ENCODE measurements at places on chromosomes 11 and 22.
A peak's percentile ranks its signal among the peaks of the same experiment; 100 is the strongest.

DNA sequence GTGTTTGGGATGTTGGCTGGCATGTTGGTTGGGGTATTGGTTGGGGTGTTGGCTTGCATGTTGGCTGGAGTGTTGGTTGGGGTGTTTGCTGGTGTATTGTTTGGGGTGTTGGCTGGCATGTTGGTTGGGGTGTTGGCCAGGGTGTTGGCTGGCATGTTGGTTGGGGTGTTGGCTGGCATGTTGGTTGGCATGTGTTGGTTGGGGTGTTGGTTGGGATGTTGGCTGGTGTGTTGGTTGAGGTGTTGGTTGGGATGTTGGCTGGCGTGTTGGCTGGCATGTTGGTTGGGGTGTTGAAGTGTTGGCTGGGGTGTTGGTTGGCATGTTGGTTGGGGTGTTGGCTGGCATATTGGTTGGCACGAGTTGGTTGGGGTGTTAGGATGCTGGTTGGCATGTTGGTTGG lies 24.5 kb downstream of the OTUB1 start:
- DNase-seq: no peak

DNA sequence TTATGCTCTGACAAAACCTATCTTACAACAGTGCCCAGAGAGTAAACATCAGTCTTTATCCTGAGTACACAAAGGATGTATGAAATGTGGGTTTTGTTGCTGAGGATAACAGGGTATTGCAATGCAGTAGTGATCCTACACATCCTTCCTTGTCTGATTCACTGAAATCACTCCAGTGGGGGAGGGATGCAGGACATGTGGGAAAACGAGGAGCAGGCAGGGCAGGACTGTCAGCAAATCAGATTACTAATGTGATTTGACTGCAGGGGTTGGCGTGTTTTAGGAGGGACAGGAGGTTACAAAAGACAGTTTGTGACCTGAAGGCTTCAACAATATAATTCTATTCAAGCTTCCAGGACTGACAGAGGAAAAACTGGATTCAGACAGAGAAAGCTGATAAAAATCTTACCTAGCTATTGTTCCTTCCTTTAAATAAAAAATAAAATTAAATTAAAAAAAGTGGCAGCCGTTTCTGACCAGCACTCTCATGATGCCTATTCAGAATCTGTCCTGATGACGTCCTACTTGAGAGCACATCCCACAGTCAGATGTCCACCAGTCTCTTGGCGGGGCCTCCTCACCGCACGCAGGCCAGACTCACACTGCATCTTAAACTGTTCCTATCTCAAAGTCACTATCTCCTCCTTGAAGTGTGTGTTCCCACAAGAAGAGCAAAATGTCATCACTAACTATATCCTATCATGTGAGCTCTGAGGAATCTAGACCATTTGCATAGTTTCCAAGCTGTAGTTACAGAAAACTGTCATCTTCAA lies 50.6 kb upstream of the MN1 start:
- DNase-seq: no peak

GRCh38 chr11:128961645-128962044 lies 19.0 kb upstream of the TP53AIP1 start:
- no peak for DNase-seq

DNA sequence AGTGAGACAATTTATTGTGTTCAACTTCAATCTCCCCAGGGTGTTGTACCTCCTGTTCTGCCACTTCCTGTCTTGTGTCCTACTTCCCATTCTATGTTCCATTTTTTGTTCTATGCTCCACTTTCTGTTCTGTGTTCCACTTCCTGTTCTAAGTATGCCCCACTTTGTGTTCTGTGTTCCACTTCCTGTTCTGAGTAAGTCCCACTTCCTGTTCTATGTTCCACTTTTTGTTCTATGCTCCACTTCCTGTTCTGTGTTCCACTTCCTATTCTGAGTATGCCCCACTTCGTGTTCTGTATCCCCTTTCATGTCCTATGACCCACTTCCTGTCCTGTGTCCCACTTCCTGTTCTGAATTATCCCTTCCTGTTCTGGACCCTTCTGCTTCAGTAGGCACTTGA lies 732.7 kb downstream of the TBC1D22A start:
- no peak for DNase-seq

GRCh38 chr11:9527481-9528135 lies 45.9 kb upstream of the WEE1 start:
- DNase-seq: no peak

GRCh38 chr11:72124046-72124445 lies 11.5 kb upstream of the FOLR3 start:
- DNase-seq: no peak

DNA sequence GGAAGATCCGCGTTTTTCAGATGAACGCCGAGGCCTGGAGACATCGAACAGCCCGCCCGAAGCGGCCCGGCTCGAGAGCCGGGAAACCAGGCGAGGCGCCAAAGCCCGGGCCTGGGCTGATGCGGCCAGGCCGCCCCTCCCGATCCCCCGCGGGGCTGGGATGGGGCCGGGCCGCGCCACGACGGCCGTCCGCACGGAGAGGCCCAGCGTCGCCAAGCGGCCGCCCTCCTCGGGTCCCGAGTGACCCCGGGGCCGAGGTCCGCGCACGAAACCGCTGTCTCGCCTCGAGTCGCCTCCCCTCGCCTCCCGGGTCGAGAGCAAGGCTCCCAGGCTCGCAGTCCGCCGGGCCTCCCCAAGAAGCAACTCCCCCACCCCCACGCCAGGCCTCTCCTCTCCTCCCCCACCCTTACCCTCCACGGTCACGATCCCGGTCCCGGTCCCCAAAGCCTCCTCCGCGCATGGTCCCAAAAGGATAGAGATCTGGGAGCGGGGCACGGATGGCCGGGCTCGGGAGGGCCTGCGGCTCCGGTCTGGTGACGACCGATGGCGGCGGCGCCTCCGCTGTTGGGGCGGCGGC lies 482 bp downstream of the DDX17 start:
- DNase-seq: peak; percentile 44

DNA sequence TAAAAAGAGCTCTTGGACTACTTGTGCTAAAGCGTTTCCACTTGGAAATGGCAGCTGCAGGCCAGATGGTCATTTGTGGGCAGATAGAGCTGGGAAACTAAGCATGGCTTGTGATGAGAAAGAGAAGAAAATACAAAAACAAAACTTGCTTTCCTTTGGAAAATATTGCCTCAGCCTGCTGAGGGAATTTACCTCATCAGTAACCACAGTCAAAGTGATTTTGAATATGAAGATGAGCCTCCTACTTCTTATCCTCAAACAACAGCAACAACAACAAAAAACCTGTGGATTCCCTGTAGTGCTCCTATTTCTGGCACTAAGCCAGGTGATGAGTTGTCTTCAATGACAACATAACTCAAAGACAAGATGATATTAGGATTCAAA lies 62.7 kb upstream of the FIBIN start:
- DNase-seq: no peak

DNA sequence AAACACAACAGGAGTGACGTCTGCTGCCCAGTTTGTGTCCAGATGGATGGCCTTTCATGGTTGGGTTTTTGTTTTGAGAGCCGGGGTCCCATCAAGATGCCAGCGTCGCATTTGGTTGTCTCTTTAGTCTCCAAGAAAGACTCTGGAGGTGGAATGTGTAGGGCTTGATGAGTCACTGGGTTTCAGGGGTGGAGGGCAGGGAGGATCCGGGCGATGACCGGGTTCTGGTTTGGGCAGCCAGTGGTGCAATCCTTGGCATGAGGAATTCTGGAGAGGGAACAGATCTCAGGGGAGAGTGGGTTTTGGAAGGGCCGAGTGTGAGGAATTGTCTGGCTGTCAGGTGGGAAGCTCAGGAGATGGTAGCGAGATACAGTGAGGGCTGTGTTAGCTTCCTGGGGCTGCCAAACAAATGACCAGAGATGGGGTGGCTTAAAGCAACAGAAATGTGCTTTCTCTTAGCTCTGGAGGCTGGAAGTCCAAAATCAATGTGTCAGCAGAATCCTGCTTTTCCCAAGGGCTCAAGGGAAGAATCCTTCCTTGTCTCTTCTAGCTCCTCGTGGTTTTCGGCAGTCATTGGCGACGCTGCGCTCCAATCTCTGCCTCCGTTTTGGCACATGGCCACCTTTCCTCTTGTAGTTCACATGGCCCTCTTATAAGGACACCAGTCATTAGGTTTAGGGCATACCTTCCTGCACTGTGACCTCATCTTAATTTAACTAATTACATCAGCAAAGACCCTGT lies 26.4 kb upstream of the PPFIA1 start:
- DNase-seq: no peak

DNA sequence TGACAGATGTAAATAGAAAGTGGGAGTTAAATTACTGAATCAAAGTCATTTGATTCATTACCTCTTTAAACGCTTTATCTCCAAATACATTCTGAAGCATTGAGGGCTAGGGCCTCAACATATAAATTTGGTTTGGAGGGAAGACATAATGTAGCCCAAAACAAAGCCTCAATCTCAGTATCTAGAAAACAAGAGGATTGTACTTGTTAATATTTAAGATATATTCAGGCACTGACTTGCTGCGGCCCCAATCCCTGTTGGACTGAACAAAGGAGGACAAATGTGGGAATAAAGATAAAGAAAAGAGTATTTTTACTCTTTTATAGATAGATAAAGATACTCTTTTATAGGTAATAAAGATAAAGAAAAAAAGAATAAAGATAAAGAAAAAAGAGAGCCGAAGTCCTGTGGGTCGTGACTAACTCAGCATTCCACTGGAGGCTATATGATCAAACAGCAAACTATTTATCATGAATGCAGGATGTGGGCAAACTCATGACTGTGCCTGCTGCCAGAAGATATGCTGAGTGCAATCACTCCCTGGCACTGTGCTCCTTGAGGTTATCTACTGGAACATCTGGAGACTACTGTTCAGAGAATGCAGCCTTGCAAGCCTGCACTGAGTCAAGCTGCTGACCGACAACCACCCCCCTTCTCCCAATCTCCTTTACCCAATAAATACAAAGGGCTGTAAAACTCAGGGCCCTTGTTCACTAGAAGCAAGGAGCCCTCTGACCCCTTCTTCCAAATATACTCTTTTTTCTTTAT lies 6.9 kb downstream of the OR10V1 start:
- DNase-seq: no peak

GRCh38 chr22:48503876-48504275 lies 1323.8 kb downstream of the BRD1 start:
- DNase-seq: no peak

DNA sequence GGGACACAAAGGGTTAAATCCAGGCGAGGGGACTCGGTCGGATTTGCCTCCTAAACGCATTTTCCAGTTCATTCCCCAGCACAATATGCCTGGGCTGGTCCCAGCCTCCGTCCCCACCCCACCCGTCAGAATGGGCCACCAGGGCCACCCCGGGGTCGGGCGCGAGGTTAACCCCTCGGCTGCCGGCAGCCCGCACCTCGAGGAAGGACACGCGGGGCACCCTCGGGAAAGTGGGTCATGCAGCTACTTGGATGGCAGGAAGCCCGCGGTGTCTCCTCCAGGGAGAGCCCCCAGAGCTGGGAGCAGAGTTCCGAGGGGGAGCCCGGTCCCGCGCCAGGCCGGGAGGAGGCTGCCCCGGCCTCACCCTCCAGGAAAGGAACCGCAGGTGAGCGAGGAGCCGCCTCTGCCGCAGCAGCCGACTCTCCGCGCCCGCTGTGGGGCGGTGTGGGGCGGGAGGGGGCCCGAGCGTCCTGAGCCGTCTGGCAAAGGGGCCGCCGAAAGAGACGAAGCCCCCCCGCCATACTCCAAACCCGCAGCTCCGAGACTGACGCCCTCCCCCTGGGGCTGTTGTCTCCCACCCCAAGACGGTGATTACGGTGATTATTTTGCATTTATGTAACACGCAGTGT lies 1.4 kb downstream of the NECTIN1 start:
- no peak for DNase-seq

DNA sequence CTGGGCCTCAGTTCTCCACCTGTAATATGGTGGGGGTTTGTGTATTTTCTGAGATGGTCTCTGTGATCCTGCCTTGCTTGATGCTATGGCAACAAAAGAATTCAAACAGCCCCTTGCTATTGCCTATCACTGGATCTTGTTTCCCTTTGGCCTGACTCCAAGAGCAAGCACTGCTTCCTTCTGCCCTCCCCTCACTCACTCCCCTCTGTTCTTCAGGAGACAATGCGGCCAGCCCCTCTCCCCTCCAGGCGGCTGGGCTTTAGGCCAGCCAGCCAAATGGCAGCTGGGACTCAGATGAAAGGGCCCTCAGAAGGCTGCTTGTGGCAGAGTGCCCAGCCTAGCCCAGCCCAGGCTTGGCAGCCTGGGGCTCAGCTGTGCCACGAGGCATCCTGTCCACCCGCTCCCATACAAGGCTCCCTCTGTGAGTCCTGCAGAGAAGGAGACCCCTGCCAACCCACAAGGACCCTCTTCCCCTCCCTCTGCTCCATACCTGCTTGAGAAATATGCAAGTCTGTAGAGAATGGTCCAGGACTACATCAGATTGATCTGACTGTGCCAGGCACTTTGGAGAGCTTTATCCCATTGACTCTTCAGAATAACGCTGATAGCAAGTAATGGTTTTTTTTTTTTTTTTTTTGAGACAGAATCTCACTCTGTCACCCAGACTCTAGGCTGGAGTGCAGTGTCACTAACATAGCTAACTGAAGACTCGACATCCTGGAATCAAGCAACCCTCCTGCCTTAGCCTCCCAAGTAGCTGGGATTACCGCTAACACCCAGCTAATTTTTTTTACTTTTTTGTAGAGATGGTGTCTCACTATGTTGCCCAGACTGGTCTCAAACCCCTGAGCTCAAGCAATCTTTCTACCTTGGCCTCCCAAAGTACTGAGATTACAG lies 7.6 kb upstream of the KCTD14 start:
- DNase-seq: no peak
